ENCODE measurements at places on chromosomes 1 and 21.

DNA sequence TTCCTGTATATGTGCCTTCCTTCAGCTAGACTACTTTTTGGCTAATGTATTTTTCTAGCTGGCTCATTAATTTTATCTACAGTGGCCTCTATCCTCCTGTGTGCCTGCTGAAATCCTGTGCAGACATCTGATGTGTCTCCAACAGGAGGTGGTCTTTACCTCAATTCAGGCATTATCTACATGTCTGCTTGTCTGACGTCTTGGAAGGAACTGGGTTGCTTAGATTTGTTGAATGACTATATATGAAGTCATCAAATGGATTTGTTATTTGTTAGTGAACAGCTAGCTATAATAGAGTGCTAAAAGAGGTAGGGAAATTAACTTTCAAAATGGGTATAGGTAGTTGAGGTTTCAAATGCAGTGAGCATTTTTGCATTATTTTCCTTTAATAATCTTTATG, 6.7 kb downstream of the RPL5 start:
- DNase-seq, result no peak

GRCh38 chr1:43319288-43319687, 18.3 kb upstream of the MPL start:
- no peak for DNase-seq

DNA sequence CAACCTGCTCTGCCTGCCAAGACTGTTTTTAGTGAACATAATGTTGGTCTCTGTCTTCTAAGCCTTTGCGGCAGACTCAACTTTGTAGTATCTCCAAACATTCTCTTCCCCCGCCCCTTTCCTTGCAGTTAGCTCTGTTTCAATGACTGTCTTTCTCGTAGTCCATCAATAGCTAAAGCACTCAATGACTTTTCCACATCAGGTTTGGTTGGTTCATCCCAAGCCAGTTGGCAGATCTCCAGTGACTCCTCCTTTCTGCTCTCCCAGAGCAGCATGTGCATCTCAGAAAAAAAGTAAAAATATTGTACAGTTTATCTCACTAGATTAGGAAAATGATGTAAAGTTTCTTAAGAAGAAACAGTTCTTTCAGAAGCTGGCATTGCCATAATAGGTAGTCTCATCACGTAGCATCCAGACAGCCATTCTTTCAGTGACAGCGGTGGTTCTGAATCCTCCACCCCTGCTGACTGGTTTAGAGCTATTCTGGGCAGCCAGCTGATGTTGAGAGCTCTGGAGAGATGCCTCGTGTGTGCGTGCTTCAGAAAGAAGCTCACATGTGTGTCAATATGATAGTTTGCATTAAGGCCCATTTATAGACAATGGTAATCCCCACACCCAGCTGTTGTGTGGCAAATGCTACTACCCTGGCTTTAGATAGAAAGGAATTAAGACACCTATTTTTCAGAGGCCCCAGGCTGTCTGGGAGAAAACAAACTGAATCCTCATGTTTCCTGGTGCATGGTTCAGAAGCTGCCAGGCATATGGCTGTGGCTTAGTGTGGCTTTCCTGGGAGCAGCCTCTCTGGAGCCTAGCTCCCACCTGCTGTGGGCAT, 53.2 kb downstream of the CNN3 start:
- DNase-seq, result no peak

- no peak for DNase-seq
Observed at GRCh38 chr1:179937668-179938254, 16.8 kb upstream of the CEP350 start.

DNA sequence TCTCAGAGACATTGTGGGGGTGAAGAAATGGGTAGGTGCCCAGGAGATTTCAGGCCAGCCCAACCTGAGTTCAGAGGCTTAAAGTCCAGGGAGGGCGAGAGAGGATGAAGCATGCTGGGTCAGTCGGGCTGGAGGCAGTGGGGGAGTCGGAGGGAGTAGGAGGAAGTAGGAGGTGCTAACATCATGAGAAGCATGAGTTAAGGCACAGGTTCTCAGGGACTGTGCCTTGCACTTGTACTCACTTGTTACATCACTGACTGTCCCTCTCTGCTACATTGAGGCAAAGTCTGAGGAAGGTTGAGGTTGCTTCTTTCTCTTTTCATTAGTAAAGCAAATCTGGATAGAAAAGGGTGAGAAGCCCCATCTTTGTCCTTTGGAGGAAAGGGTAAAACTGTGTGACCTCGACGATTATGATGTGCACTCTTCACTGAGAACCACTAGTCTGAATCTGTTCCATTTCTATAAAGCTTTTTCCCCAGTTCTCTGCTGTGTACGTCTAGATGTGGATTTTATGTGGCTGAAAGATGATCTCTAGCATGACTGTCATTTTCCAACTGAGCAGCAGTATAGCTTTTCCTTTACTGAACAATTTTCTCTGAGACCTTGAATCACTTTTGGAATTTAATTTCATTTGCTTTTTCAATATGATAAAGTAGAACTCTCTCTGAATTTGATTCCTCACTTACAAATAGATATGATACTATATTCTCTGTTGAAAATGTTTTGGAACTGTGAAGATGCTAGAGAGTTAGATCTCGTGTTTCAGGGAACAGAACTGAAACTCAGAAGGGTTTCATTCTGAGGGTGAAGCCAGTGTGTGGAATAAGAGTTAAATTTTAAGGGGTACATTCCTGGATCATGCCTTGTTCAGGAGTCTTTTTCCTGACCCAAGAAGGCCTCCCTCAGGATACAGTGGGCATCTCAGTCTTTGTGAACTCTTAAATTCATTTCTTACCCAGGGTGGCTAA, 94.6 kb downstream of the FGGY start:
- DNase-seq, result no peak
